ENCODE measurements at places on chromosomes 11 and 22. TPM values are rescaled to one million over a fixed set of nuclear protein-coding genes. Genes with fewer than 3 reads are reported as not detected.

The OR5I1 gene
- total RNA-seq, result not detected

The SCGB2A2 gene
- not detected for total RNA-seq

The CHRM1 gene
- total RNA-seq, result not detected

The MS4A10 gene
- not detected for total RNA-seq

The VSIG10L2 gene
- not detected for total RNA-seq

The POU2AF3 gene
- 0.58 TPM for total RNA-seq

The CSNK2A3 gene
- total RNA-seq, result 2.0 TPM

The USH1C gene
- total RNA-seq, result 0.19 TPM

The TMEM45B gene
- 0.87 TPM for total RNA-seq

Data from mesenteric fat pad (tissue), 1 donor.